ENCODE measurements at places on chromosomes 16 and 17. TPM values are rescaled to one million over a fixed set of nuclear protein-coding genes. Genes with fewer than 3 reads are reported as not detected.

GRCh38 chr16:74999609-75000480 is 1.0 kb downstream of the ZNRF1 start:
- no peak for DNase-seq

DNA sequence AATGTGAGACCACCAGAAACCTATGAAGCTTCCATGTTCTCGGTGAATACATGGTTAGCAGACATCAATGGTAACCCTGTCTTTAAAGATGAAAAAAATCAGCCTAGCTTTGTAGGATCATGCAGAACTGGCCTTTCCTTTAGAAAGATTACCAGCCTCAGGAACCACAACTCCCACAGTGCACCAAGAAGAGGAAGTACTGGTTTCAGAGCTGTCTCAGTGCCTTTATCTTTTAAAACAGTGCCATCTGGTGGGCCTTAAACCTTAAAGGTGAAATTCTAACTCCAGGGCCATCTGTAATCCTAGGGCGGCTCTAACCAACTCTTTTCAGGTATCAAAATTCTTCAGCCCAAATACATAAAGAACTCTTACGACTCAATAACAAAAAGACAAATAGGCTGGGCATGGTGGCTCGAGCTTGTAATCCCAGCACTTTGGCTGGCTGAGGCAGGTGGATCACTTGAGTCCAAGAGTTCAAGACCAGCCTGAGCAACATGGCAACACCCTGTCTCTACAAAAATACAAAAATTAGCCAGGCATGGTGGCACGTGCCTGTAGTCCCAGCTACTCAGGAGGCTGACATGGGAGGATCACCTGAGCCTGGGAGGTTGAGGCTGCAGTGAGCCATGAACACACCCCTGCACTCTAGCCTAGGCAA is 5.4 kb downstream of the ATPAF2 start:
- DNase-seq = no peak

GRCh38 chr17:69602972-69603371 is 188.5 kb downstream of the MAP2K6 start:
- DNase-seq = no peak

DNA sequence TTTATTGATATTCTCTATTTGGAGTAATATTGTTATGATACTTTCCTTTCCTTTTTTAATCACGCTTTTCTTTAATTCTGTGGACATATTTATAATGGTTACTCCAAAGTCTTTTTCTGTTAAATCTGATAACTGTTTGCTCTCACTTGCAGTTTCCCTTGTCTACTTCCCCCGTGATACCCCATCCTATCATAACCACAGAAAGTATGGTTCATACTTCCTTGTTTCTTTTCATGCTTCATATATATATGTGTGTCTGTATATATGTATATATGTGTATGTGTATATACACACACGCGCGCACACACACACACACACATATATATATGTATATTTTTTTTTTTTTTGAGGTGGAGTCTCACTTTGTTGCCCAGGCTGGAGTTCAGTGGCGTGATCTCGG is 23.5 kb downstream of the SPECC1 start:
- no peak for DNase-seq

- DNase-seq = no peak
Measured at GRCh38 chr16:84794186-84794585, 25.6 kb upstream of the CRISPLD2 start.

GRCh38 chr16:4525634-4526277 is 12.8 kb downstream of the CDIP1 start:
- DNase-seq = no peak

GRCh38 chr16:12347365-12347764 is 370.8 kb downstream of the SNX29 start:
- no peak for DNase-seq

DNA sequence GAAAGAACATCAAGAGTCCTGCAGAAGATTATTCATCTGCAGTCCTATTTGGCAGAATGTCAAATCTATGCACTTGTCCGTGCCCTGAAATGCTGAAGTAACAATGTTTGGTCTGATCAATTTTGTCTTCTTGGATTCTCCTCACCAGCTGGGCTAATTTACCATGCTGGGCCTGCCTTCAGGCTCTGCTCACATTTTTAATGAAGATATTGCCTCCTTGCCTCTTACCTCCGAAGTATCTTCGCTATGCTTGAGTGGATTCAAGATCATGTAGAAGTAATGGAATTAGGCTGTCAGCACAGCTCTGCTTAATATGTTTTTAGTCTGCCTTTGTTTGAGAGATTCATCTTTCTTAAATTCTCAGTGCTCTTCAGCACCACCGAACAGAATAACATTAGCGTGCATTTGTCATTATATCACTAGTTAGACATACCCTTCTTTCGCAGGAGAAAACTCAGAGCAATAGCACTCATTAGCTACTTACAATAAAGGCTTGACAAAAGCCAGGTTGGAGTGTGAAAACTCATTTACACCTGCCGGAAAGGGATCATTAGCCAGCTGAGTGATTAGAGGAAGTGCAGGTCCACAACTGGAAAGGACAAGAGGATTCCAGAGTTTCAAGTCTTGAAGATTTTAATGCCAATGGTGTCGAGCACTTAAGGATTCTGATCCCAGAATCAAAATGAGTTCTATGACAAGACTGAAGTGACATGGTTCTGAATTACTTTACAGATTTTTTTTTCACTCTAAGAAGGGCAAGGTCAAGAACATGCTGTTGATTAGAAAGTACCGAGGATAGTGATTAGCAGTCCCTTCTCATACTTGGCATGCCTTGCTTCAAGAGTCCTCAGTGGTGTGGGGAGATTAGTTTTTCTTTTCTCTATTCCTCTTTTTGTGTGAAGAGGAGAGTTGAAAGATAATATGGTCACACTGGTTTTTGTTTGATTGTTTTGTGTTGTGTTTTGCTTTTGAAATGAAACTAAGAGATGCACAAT is 405.6 kb upstream of the TOM1L1 start:
- no peak for DNase-seq

- no peak for DNase-seq
Measured at GRCh38 chr16:17362946-17363345, 107.8 kb downstream of the XYLT1 start.

- DNase-seq = no peak
Measured at GRCh38 chr16:66293932-66294331, 72.6 kb upstream of the CDH5 start.

Gene SPEM1
- total RNA-seq = not detected

Gene KRT33A
- total RNA-seq = not detected

Gene KRT9
- not detected for total RNA-seq
